ENCODE measurements at places on chromosomes 6 and 20.

- DNase-seq = peak; percentile 4
Measured at GRCh38 chr20:19048995-19049501, 163.4 kb upstream of the SLC24A3 start.

DNA sequence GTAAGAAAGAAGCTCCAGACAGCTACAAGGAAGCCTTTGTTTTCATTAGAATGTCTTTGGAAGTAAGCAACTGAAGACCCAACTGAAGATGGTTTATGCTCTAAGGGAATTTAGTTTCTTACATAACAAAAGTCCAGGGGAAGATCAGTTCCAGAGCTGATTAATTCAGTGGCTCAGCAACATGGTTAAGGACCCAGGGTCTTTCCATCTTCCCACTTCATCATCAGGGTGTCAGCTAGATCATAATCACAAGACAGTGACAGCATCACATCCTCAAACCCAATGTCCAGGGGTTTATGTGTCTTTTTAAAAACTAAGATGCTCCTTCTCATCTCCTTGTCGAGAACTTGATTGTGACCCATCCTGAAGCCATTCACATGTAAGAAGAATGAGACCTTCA, 119.7 kb upstream of the PRDM1 start:
- DNase-seq = no peak

GRCh38 chr6:70841112-70841511, 115.7 kb downstream of the B3GAT2 start:
- no peak for DNase-seq

- DNase-seq = no peak
Measured at GRCh38 chr6:129440691-129441090, 269.3 kb downstream of the ARHGAP18 start.

DNA sequence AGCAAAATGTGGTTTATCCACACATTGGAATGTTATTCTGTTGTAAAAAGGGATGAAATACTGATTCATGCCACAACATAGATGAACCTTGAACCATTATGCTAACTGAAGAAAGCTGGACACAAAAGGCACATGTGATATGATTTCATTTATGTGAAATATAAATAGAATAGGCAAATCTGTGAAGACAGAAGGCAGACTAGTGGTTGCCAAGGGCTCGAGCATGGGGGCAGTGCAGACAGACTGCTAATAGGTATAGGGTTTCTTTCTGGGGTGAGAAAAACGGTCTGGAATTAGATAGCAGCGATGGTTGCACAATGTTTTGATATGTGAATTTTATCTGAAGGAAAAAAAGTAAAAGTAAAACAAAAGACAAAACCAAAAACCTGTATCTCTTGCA, 54.6 kb upstream of the FNDC1 start:
- DNase-seq = no peak

GRCh38 chr6:108874470-108875160, 26.4 kb downstream of the ARMC2 start:
- no peak for DNase-seq

DNA sequence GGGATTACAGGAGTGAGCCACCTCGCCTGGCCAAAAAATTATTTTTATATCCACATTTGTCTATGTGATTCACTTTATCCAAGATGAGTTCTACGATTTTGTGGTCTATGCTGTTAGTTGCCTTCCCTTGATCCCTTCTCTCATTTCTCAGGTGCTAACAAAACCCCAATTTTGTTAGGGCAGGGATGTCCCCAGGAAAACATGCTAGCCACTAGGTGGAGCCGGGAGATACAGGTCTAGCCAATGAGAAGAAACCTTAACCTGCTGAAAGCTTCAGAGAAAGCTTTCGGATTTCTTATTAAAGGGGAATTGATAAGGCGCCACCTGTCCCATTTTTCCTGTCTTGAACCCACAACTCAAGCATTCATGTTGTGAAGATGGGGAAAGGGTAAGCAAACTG, 167.4 kb upstream of the OLIG3 start:
- DNase-seq = no peak

DNA sequence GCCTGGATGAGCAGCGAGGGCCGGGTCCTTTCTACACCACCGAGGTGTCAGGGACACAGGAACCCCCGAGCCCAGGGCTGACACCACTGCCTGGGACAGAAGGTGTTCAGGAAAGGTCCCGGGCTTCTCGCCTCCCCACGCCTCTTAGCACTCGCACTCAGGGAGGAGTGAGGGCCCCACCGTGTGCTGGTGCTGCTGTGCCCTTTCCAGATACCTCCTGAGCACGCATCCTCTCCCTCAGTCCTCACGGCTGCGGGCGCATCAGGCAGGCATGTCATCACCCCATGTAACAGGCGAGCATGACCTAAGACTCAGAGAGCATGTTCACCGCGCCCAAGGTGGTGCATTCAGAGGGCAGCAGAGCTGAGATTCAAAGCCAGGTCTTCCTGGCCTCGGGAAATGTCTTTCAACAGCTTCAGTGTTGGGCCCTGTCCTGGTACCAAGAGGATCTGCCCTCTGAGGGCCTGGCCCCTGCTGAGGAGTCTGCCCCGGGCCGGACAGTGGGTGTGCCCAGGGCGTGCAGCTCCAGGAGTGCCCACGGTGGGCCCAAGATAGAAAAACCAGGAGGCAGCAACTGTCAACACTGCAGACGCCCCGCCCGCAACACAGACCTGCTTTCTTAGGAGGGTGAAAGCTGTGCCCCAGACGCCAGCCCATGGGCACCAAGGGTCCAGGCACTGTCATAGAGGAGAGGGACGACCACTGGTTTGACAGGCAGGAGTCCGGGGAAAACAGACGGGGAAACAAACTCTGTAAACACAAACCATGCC, 29.2 kb downstream of the TGM2 start:
- DNase-seq = no peak

DNA sequence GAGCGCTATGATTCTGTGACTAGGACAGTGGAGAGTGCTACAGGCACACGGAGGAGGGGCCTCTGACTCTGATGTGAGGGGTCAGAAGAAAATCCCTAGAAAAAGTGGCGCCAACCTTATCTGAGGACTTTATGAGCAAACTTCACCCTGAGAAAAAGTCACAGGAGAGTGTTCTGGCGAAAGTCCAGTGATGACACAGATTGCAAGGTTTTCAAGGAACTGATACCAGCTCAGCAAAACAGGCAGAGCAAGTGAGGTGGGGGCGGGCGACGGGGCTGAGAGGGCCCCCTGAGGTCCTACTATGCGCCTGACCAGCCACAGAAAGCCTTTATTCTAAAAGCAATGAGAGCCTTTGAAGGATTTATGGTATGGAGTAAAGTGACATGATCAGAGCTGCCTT, 73.3 kb downstream of the SLC22A23 start:
- no peak for DNase-seq

DNA sequence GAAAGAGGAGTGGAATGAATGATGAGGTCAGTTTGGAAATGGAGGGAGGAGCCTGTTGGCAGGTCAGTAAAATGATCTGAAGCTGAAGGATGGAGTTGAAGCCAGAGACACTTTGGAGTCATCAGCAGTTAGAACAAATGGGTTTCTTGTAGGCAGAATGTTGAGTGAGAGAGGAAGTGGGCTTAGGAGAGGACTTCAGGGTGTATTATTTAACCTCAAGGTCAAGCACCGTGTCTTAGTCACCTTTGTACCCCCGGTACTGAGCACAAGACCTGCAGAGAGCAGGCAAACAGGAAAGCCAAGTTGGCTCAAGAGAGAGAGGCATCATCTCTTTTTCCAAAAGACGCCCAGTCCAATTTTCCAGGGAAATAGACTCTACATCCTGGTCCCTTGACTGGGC, 23.3 kb downstream of the C20orf173 start:
- no peak for DNase-seq

DNA sequence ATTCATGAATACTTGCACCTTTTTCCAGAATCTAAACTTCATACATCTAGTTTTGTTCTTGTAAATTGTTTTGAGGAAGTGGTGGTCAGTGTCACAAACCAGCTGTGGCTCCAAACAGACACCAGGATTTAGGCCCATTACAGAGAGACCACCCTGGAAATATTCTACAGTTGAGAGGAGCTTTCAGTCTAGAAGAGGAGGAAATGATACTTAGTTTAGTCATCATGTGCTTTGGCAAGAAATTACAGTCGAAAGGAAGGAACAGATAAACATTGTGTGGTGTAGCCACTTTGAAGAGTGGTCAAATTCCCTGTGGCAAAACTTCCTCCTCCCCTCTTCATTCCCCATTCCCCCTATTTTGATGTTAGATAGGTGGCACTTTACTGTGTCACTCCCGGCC, 15.7 kb downstream of the DCBLD1 start:
- no peak for DNase-seq

- DNase-seq = no peak
Measured at GRCh38 chr6:38178584-38178886, 359.0 kb downstream of the ZFAND3 start.

DNA sequence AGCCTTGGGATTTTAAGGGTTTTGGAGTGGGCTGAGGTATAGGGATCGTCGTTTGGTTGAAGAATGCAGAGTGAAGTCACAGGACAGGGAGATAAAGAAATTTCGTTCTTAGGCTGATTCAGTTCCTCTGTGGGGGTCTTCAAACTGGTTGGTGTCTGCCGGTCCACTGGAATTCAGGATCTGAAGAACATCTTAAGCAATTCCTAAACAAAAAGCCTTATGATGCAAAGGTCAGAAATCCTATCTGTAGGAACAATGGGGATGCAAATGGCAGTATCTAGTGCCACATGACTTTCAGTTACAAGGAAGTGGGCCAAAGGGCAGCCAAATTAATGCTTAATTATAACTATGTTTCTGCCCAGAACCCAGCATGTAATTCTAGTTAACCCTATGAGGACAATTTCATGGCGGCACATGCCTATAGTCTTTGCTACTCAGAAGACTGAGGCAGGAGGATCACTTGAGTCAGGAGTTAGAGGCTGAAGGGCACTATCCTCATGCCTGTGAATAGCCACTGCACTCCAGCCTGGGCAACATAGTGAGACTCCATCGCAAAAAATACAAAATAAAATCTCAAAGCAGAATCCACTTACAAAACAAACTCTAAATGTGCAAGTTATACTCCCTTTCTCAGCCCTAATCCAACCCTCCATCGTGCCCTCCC, 4.6 kb upstream of the SLC2A10 start:
- DNase-seq = no peak

DNA sequence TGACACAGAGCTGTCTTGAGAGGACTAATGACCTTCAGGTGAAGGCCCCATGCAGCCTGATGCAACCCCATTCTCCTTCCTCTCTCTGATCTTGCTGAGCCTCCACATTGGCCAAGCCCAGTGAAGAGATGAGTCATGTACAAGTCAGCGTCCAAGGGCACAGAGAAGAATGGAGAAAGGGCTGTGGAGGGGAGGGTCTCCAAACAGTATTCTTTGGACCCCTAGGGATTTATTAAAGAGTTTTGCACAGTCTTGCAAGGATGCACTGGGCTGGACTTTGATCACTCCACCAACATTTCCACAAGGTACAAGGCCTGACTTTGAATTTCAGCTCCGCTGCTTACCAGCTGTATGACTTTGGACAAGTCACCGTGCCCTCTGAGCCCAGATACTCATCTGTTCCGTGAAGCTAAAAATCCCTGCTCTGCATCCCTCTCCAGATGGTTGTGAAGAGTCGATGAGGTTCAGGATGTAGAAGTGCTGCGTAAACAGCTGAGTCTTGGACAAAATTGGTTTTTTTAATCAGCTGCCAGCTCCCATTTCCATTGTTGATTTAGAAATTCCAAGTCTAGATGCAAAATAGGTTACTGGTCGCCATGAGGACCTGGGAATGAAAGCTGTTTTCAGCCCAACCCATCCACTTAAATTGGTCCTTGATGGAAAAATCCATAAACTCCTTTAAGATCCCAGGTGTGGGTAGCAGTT, 14.1 kb upstream of the KCNG1 start:
- no peak for DNase-seq

DNA sequence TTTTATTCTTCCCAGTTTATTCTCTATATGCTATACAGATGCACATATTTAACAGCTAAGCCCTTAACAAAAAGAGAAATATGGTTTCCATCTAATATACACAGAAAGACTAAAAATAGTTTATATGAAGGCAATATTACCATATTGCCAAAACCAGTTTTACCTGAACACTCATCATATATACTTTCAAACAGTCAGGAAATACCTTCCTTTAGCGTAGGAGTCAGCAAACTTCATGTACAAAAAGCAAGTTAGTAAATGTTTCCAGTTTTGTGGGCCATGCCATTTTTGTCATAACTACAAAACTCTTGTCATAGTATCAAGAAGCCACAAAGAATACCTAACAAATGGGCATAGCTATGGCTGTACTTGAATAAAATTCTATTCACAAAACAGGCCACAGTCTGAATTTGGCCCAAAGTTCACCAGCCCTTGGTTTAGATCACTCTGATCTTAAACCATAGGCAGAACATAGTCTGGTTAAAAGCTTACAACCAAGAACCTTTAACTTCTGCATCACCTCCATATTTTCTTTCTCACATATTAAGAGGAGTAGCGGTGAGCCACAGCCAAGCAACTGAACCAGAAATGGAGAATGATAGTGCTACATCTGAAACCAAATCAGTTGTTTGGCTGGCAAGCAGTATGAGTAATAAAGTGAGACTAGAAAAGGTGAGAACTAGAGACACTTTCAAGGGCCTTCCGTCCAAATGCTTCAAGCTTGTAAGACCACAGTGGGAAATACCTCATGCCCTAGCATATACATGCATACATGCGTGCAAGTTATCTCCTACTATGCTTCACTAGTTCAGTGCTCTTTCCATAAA, 116.6 kb downstream of the PTPRK start:
- DNase-seq = no peak

DNA sequence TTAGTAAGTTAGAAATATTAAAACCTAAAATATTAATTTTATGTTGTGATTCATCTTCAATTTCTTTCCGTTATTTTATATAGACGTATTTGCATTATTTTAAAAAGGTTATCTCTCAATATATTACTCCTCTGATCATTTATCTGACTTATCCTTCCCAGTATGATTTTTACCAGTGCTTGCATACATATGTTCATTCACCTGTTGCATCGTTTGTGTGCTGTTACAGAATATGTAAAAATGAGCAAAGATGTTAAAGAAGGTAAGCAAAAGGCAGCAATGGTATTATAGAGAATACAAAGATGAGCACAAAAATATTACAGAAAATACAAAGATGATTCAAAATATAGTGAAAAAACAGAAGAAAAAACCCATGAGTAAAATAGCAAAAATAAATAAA, 48.9 kb downstream of the SYCP2 start:
- DNase-seq = no peak

DNA sequence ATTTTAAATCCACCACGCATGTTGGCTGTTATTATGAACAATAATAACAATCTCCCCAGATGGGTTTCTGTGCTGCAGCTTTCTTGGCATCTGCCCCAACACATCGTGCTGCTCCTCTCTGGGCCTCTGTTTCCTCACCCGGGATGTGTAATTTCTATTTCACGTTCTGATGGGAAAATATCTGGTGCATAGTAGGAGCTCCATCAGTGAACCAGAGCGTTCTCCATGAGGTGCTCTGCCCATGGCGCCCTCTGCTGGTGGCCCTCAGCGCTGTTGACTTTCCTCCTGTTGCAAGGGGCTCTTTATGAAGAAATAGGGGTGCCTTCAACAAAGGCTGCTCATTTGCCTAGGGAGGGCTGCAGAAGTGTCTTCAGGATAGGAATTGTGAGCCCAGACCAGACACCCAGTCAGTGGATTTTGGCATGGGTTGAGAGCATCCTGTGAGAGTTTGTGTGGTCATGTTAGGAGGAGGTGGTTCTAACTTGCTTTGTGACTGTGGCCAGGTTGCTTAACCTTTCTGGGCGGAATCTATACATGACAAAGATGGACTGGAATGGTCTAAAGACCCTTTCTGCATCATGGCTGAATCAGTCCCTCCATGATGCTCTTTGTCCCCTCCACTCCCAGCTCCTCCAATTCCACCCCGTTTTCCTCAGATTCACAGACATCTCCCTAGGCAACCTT, 8.1 kb downstream of the SCRT2 start:
- DNase-seq = peak; percentile 25

GRCh38 chr20:62741701-62742491, 33.3 kb downstream of the NTSR1 start:
- no peak for DNase-seq

GRCh38 chr6:21294144-21294543, 299.4 kb upstream of the SOX4 start:
- DNase-seq = no peak
